ENCODE measurements at places on chromosomes 5 and 9. TPM values are rescaled to one million over a fixed set of nuclear protein-coding genes. Genes with fewer than 3 reads are reported as not detected.

- no peak for DNase-seq
Observed at GRCh38 chr9:69317894-69318293, 7.1 kb upstream of the ENTREP1 start.

The STPG3 gene
- total RNA-seq = not detected

DNA sequence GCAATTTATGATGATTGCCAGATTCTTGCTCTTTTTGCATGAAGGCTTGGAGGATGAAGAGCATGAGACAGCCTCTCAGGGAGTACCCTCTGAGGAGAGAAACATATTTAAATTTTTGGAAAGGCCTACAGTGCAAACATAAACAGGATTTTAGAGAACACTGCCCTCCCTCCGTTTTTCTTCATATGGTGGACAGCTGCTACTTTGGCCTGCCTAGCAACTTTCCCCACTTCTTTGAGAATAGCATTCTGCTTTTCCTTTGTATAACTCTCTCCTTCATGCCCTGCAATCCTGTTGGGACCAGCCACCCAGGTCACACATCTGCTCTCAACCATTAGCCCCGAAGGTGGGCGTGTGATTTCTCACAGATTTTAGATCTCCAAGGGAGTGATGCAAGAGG is 20.5 kb upstream of the TXN start:
- DNase-seq = no peak

The ABCA2 gene
- total RNA-seq = 52.0 TPM

GRCh38 chr5:138874241-138874640 is 894 bp downstream of the LRRTM2 start:
- peak; percentile 73 for DNase-seq

DNA sequence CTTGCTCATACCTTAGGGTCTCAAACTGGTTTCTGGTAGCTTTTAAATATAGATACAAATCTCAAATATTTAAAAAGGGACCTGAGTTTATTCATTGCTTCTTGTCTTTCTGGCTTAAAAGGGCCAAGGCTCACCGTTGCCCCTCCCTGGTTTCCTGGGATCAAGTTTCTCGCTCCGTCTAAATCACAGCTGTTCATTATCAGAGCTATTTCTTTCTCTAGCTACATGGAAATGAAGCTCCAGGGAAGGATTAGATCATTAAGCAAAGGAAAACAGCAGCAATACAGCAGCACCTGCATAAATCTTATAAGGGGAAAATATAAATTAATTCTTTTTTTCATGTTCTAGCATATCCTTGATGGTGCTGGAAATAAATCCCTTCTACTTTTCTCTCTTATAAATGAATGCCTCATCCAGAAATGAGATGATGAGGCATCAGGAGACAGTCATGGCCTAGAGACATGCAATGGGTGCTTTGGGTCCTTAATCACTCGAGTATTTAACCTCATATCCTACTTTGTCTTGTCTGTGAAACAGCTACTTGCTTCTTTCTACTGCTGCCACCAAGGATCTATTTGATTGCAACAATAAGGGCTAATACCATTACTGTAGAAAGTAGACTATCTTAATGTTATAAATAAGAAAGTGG is 320.1 kb downstream of the TRPM3 start:
- DNase-seq = no peak

The PCDHA5 gene
- 1.4 TPM for total RNA-seq

DNA sequence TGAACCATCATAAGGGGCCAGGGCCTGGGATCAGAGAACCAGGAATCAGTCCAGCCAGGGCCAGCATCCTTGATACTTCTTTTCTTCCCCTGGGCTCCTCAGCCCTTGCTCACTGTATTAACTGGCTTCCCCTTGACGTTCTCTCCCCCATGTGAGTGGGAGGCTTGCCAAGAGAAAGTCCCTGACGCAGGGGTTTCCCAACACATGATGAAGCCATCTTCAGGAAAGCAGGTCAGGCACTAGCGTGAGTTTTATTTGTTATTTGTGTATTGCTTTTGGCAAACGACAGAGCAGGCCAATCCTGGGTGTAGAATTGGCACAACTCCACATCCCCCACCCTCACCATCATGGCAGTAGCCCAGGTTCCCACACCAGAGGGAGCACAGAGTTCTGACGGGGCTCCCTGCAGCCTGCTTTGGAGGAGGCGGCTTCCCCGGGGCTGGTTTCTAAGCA is 165.5 kb upstream of the NFIL3 start:
- DNase-seq = no peak

The DDX4 gene
- total RNA-seq = not detected

The ANKDD1B gene
- 1.7 TPM for total RNA-seq
